Stimulated activated CD8-positive, alpha-beta memory T cell treated with anti-CD3 and anti-CD28 coated beads, Interleukin-4, amount 100 ng/mL, for 1 hour (primary cell): ENCODE measurements at places on chromosomes 7 and 10.

- DNase-seq: no peak
Observed at GRCh38 chr7:112723416-112723815, 66.8 kb downstream of the TMEM168 start.

DNA sequence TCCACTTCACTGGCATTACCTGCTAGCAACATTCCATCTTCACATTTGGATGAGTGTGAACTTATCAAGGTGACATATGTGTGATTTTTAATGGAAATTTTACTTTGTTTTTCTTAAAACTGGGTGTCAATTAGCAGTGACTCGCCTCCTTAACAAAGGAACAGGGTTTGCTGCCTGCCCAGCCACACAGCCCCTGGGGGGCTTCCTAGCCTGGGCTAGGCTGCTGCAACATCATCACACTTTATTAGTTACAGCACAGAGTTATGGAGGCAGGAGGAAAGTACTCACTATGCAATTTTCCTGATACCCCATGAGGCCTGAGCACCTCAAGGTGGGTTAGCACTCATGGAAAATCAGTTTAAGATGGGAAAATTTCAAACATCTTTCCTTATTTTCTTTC lies 861.3 kb downstream of the NRG3 start:
- DNase-seq: no peak

DNA sequence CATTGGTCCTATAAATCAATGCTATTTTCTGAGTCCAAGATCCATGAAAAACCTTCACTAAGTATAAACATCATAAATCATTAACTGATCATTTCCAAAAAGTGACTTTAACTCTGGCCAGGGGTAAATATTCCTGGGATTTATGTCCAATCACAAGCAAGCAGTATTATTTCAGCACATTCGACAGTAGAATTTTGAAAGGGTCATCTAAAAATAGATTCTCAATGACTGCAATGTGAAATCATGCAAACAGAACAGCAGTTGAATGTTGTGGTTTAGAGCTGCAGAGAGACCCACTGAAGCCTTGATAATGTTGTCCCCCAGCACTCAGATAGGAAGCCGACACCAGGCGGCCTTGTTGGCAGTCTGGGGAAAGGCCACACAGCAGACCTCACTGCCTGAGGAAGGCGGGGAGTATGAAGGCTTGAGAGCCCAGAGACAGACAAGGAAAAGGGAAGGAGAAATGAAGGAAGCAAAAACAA lies 38.1 kb downstream of the FAM107B start:
- no peak for DNase-seq

DNA sequence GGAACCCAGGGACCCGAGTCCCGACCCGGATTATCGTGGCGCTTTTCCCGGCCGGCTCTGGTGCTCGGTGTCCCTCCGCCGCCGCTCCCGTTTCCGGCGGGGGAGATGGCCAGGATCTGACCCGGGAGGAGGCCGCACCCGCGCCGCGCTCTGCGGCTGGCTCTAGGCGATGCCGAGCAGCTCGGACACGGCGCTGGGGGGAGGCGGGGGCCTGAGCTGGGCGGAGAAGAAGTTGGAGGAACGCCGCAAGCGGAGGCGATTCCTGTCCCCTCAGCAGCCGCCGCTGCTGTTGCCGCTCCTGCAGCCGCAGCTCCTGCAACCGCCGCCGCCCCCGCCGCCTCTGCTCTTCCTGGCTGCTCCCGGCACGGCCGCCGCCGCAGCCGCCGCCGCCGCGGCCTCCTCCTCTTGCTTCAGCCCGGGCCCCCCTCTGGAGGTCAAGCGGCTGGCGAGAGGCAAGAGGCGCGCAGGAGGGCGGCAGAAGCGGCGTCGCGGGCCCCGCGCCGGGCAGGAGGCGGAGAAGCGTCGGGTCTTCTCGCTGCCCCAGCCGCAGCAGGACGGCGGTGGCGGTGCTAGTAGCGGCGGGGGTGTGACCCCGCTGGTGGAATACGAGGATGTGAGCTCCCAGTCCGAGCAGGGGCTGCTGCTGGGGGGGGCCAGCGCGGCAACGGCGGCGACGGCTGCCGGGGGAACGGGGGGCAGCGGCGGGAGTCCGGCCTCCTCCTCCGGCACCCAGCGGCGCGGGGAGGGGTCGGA lies 593 bp downstream of the CDK13 start:
- DNase-seq: peak; percentile 17

DNA sequence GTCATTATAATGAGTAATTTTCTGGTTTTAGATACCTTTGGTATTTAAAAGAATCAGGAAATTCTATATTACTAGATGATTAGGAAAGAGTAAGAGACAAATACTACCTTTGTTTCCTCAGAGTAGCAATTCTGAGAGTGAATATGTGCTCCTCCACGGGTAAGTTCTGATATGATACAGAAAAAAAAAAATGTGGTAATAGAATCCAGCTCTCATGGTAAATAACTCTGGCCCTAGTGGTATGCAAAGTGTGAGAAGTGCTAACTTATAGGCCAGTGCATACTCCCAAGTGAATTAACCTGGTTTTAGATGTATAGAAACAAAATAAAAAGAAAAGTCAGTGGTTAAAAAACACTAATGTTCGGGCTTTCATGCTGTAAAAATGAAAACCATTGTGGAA lies 512.6 kb upstream of the SEMA3D start:
- no peak for DNase-seq
